ENCODE measurements at places on chromosomes 3 and 15. TPM values are rescaled to one million over a fixed set of nuclear protein-coding genes. Genes with fewer than 3 reads are reported as not detected.

DNA sequence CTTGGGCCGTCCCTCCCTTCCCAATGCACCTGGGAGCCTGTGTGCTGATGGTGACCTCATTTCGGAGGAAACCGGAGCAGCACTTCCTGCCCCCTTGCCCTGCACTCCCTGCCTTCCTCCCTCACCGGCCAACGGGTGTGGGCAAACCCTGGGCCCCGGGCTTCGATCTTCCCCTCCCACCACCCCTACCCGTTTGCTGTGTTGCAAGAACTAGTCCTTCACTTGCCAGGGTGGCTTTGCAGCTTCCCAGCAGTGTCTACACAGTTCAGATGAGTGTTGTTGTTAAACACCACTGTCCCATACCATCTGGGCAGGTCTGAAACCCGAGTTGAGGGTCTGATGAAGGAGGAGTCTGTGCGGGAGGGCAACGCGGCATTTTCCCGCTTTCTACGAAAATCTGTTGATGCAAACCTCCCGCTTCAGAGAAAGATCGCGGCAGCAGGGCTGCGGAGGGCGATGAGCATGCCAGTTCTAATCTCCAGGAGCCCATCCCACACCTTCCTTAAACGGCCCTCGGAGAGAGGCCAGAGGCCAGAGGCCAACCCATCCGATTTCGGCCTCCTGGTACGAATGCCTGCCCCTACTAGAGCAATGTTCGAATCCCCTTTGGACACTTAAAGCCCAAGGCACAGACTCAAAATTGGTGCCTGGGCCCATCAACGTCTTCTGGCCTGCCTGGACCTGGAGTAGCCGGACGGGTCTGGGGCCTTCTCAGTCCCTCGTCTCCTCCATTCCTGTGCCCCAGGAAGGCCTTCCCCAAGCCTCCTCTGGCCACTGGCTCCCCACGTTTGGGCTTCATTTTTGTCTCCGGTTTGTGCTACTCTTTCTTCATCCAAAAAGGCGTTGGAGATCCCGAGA lies 35.7 kb upstream of the POLG start:
- peaks cover 34% of the 10 kb centered on the region for H3K4me1 ChIP-seq
- H3K27me3 ChIP-seq = peaks cover 47% of the 10 kb centered on the region
- no peak overlapping the region for H3K27ac ChIP-seq
- no peaks in the 10 kb centered on the region for H3K36me3 ChIP-seq
- DNase-seq = no peak

DNA sequence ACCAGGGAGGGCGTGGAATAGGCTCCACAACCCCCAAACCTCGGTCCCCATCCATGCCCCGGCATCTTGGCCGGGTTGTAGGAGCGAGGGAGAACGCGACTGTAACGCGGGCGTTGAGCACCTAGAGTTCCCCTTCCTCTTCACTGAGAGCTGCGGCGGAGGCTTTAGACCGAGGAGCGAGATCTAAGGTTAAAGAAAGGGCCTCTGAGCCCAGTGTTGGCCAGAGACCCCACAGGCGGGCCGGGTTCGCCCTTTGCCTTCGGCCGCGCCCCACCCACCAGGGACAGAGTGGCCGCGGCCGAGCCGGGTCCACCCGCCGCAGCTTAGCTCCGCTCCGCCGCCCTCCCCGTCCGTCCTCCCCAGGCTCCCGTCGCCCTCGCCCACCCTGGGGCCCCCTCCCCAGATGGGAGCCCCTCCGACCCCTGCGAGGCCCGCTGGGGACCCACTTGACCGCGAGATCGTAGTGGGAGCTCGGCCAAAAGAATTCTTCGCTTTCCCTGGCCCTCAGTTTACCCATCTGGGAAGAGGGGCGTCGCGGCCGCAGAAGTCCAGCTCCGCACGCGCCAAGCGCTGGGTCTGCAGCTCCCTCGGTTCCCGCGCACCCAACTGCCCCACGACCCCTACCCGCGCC lies 425 bp downstream of the ANPEP start:
- peak overlapping the region; percentile 72 for H3K27ac ChIP-seq
- H3K4me3 ChIP-seq = peak overlapping the region; percentile 66
- no peaks in the 10 kb centered on the region for H3K36me3 ChIP-seq
- no peak for DNase-seq

GRCh38 chr15:32882955-32883354 lies 165.2 kb downstream of the GREM1 start:
- H3K27ac ChIP-seq = no peak overlapping the region
- no peak overlapping the region for H3K4me3 ChIP-seq
- H3K4me1 ChIP-seq = peaks cover 21% of the 10 kb centered on the region
- no peaks in the 10 kb centered on the region for H3K36me3 ChIP-seq

PLA2G4E gene
- 8.8 TPM for total RNA-seq
